RPMI7951 (cell line): ENCODE measurements at places on chromosomes 4 and X. TPM values are rescaled to one million over a fixed set of nuclear protein-coding genes. Genes with fewer than 3 reads are reported as not detected.

DNA sequence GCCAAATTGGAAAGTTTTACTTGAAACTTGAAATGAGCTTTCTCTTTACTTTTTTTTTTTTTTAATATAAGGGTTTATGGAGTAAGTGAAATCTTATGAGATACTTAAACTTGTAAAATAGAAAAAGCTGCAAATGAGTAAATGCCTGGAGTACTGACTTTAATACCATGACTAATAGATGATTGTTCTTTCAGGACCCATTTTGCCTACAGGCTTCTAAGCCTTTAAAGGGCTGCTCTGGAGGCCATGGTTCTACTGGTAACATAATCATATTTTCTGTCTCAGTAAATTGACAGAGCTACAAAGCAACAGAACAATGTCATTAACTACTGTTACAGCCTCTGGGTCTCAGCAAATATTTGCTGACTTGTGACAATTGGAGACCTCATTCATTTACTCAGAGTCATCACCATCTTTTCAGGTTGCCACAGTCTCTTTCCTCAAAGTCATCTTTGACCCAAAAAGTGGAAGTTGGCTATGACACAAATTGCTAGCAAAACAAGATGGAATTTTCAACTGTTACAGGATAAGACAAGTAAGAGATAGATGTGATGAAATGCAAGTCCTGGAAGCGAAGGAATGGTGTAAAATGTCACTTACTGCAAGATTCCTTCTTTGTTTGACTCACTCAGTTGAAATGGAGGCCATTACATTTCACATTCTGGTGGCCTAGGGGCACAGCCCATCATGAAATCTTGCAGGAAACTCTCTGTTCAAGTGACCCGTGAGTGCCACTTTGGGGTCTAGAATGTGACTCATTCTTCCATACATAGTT is 132.7 kb downstream of the BTC start:
- DNase-seq: peak; percentile 69

DNA sequence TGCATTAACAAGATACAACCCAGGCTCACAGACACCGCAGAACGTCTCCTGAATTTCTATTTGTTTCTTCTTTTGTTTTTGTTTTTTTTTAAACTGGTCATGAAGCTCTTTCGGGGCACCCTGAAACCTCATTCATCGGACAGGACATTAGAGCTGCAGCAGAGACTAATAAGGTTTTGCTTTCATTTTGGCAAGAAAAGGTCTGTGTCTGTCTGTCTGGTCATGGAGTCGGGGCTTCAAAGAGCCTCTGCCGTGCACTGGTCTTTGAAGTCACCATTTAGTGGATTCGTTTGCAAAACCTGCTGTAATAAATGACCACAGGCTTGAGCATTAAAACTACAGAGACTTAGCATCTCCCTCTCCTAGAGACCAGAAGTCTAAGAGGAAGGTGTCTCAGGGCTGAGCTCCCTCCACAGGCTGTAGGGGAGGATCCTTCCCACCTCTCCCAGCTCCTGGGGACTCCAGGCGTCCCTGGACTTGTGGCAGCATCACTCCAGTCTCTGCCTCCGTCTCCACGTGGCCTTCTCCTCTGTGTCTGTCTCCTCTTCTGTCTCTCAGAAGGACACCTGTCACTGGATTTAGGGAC is 247.5 kb downstream of the CRLF2 start:
- DNase-seq: peak; percentile 3

DNA sequence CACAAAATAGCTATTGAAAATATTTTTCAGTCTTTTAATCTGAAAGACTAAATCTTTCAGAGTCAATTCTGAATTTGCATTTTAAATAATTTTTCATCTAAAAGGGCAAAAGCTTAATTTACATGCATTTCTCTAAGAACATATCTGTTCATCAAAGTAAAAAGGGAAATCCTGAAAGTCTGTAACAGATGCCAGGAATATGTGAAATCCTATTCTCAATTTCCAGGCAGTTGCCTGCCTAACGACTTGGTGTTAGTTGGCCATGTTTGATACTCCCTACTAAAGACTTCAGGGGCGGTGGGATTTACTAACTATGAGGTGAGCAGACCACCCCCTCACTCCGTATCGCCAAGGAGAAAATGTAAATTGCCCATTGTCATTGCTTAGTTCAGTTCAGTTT is 136.8 kb downstream of the KIT start:
- no peak for DNase-seq

DNA sequence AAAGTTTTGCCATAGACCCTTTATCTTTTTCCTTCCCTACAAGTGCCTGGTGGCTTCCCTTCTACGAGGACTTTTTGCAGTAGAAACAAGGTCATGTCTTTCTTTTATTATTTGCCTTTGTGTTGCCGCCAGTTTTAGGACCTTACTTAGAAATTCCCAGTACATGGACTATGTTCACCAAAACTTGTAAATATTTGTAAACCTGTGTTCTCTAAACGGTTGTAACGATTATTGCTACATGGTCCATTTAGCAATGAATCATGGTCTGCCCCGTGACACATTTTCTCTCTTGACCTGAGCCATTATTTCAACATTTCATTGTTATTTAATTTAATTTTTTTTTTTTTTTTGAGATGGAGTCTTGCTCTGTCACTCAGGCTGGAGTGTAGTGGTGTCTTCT is 110.7 kb downstream of the MFAP3L start:
- no peak for DNase-seq

The GABRB1 gene
- not detected in 2 replicates for total RNA-seq

The NSUN7 gene
- 0.24 and 0.39 TPM in 2 replicates for total RNA-seq

- DNase-seq: no peak
These were observed 51.2 kb downstream of the IRF2 start for GRCh38 chr4:184423003-184423686.
